ENCODE measurements at places on chromosomes 7 and 10.

- DNase-seq: no peak
These were observed 316.6 kb downstream of the PAXIP1 start for GRCh38 chr7:154686305-154686704.

GRCh38 chr10:23403719-23404118, 35.2 kb upstream of the OTUD1 start:
- DNase-seq: no peak

- no peak for DNase-seq
These were observed 558.4 kb downstream of the SDK1 start for GRCh38 chr7:3859431-3859830.

DNA sequence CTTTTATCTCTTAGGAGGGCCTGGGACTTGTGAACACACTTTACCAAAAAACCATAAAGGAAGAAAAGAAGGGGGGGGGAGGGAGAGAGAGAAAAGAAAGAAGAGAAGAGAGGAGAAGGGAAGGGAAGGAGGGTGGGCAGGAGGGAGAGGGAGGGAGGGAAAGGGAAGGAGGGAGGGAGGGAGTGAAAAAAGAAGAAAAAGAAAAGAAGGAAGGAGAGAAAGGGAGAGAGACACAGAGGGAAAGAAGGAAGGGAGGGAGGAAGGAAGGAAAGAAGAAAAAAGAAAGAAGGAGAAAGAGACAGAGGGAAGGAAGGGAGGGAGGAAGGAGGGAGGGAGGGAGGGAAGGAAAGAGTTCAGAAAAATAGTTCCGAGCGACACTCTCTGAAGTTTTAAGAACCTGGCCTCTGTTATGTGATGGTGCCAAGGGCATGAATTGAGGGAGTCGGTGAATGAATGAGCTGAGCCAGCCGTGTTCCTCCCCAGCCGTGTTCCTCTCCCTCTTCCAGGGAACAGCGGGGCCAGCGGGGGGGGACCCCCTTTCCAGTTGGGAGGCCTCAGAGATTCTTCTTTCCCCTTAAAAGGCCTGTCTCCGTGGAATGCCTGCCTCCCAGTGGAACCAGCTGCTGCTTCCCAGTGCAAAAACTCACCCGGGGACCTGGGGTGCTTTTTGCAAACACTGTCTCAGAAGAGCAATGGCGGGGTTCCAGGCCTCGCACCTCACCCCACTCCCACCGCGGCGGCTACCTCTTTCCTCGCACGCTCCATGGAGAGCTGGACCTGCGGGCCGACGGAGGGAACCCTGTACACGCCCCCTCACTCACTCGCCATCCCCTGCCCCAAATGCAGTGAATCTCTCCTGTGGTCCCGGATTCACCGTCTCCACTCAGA, 84.1 kb downstream of the FOXL3 start:
- DNase-seq: no peak

GRCh38 chr10:117374506-117375359, 507 bp downstream of the PDZD8 start:
- DNase-seq: no peak

DNA sequence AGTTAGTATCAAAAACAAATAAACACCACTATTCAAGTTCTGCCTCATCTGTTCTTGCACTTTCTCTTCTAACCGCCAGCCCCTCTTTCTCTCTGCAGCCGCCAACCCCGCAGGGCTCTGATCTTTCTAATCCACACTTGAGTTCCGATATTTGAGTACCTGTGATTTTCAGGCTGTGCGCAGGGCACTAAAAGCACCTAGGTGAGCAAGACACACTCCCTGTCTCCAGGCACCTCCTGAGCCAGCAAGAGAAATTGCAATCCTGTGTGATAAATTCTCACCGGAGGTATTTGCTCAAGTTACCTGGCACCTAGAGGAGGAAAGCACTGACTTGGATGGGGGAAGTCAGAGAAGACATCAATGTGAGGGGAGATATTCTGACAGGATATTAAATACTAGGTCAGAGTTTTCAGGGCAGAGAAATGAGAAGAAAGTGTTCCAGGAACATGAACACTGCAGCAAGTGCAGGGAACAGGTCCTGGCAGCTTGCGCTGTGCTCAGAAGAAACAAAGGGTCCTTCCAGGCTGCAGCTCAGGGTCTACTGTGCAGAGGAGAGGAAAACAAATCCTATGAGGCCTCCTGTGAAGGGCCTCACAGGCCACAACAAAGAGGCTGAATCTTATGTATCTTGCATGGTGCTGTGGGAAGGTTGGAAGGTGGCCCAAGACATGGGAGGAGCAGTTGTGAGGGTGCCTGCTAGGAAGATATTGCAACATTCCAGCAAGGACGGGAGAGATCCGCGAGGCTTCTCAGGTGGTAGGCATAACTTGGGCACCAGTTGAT, 568.7 kb upstream of the MGMT start:
- DNase-seq: no peak

DNA sequence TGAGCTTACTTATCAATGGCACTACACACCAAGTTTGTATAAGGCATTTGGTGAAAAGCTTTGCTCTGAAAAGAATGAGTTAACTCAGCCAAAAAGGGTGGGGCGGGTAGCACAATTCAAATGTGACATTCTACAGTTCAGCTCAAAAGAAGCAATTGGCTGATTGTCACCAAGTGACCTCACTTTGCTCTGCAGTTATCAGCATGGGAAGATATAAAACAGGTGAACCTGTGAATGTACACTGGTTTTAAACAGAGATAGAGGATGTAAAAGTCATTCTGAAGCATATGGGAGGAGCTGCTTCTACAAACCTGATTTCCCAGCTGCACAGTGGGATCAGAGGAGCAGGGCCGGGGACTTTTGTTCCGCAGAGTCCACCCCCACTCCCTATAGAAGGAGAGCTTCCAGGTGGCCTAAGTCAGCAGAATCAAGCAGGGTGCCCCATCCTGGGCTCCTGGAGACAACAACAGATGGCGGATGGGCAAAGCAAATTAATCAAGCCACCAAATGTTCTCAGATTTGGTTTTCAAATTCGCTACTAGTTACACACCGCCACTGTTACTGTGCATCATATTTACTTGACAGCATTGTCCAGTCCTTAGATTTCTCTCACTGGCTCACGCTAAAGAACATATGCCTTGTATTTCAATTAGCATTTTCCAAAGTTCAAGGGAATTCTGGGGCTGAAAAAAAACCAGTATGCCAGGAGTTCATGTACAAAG, 27.5 kb upstream of the NPVF start:
- no peak for DNase-seq

- no peak for DNase-seq
These were observed 79.5 kb upstream of the INSYN2A start for GRCh38 chr10:127275793-127276450.

DNA sequence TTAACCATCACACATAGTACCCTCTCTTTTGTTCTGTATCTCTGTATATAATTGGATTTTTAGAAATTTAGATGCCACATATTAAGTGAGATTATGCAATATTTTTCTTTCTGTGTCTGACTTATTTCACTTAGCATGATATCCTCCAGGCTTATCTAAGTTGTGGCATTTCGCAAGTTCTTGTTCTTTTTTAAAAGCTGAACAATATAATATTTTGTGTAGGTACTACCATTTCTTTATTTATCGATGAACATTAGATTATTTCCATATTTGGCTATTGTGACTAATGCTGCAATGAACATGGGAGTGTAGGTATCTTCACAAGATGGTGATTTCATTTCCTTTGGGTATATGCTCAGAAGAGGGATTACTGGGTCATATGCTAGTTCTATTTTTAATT, 295.0 kb downstream of the SUGCT start:
- no peak for DNase-seq

DNA sequence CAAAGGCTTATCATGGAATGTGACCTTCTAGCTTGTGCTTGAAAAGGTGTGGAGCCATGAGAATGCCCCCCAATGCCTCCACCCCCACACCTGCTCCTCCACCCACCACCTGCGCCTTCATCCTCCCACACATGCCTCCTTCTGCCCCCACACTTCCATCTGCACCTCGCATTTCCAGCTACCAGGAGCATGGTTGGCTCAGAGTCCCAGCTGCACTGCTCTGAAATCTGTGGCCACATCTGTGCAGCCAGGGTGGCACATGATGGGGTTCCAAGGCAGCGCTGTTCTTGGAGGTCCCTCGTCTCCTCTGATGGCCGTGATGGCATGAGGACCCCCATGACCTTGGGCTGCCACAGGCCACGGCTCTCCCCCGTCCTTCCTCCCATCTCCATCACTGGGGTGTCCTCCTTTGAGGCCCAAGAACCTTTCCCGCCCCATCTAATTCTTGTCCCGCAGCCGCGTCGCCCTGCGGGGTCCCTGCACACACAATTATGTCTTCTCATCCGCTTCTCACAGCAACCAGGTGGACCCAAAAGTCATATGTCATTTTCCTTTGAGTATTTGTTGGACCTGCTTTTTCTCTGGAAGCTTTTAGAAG, 40.6 kb upstream of the CNPY1 start:
- DNase-seq: no peak

DNA sequence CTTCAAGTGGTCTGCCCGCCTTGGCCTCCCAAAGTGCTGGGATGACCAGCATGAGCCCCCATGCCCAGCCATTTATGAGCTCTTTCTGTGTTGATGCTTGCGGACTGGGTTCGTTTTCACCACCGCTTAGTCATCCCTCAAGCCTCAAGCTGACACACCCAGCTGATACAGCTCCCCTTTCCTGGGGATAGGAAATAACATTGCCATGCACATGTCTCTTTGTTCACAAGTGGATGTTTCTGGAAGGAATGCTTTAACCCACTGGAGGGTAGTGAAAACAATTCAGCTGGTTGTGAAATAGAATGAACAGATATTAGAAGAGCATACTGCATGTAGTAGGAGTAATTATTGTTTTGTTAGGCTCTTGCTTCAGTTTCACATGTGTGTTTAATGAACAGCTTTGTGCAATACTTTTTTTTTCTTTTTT, 8.5 kb upstream of the METTL27 start:
- DNase-seq: no peak

DNA sequence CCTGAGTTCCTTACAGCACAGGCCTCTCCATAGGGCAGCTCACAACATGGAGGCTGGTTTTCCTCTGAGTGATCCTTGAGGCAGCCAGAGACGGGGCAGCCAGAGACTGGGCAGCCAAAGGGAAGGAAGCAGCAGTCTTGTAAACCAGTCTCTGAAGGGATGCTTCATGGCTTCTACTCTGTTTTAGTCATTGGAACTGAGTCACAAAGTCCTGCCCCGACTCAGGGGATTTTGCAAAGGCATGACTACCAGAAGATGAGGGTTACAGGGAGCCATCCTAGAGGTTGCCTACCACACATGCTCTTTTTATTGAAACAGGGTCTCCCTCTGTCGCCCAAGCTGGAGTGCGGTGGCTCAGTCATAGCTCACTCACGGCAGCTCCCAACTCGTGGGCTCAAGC, 44.4 kb upstream of the COMMD3 start:
- no peak for DNase-seq

GRCh38 chr10:103792547-103792946, 62.8 kb downstream of the SH3PXD2A start:
- DNase-seq: no peak

DNA sequence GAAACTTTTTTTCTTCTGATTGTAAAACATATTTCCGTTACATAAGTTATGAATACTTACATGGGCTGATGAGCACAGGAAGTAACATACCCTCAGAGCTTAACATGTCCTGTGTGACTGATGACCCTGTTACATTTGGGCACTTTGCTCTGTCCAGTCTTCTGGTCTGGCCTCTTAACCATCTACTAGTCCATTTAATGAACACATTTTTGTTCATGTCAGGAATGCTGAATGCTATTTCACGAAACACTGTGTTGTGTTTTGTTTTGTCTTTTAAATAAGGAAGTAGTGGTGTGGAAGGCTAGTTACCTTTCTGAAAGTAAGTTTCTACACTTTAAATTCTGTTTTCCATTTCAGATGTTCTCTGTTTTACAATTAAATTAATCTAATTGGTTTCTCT, 77.7 kb downstream of the RBM33 start:
- no peak for DNase-seq

DNA sequence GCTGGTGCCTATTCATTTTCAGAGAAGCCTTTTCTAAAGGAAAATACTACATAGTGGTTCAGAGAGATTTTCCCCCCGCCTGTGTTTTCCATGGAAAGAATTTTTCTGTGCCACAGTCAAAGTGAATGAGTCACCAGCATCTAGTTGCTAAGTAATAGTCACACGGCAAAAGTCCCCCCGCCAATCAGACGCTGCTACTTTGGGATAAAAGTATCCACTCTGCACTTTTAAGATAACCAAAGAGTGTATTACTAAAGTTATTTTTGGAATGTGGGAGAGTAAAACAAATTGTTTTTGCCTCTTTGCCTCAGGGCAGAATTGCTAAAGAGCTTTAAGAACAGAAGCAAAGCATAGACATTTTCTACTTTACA, 23.5 kb downstream of the ABLIM1 start:
- DNase-seq: no peak

GRCh38 chr7:22663721-22664120, 63.3 kb upstream of the IL6 start:
- no peak for DNase-seq

DNA sequence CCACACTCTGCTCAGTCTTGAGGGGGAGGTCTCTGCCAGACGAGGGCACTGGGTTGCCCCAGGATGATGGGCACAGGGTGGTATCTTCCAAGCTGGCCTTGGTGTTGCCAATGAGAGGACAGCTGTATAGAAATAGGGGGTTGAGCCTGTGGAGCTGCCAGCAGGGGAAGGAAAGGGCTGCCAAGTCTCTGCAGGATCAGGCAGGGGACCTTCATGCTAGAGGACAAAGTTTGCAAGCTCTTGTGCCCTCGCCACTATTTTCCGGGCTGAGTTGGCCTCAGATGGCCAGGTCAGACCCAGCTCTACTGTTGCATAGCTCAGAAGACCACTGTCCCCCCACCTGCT, 68.7 kb downstream of the ARHGAP22 start:
- no peak for DNase-seq

DNA sequence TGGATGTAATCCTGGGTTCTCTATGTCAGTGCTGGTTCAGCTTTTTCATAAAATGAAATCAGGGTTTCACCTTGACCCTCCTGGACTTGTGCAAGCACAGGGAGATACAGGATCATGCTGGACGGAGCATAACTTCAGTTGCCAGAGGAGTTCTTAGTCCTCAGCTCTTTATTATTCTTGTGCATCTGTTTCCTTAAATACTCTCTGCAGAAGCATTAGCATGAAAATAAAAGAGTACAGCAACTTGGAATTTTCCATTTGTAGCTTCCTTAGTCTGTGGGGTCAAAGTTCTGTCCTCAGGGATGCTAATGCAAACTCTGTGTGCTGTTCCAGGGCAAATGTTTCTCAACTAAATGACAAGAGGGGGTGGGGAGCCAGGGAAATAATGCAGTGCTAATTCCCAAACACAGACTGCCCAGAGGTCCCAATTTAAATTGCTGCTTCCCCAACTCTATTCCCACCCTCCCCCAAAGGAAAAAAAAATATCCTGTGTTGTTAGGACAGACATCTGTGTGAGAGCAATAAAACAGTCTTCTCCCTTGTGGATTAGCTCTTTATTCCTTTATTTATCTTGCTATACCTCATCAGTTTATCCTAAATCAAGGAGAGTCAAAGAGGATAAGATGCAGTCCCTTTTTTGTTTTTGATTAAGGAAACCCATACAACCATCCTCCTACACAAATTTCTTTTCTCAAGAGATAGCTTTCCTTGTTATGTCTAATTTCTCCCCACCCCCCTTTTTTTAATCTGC, 905.0 kb downstream of the LRMDA start:
- no peak for DNase-seq
